Pons (tissue), 1 donor: ENCODE measurements at places on chromosomes 6 and 20.

DNA sequence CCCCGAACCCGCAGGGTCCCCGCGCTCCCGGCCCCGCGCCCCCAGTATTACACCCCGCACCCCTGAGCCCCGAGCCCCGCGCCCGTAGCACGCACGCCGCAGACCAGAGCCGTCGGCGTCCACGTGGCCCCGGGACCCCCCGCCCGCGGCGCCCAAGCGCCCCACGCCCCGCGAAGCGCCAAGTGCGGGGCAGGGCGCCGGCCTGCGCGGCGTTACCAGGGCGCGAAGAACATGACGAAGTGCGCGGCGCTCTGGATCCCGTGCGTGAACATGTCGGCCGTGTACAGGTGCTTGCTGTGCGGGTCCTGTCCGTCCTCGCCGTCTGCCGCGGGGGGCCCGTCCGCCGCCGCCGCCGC lies 312 bp downstream of the TXNDC5 start:
- no peak for DNase-seq

DNA sequence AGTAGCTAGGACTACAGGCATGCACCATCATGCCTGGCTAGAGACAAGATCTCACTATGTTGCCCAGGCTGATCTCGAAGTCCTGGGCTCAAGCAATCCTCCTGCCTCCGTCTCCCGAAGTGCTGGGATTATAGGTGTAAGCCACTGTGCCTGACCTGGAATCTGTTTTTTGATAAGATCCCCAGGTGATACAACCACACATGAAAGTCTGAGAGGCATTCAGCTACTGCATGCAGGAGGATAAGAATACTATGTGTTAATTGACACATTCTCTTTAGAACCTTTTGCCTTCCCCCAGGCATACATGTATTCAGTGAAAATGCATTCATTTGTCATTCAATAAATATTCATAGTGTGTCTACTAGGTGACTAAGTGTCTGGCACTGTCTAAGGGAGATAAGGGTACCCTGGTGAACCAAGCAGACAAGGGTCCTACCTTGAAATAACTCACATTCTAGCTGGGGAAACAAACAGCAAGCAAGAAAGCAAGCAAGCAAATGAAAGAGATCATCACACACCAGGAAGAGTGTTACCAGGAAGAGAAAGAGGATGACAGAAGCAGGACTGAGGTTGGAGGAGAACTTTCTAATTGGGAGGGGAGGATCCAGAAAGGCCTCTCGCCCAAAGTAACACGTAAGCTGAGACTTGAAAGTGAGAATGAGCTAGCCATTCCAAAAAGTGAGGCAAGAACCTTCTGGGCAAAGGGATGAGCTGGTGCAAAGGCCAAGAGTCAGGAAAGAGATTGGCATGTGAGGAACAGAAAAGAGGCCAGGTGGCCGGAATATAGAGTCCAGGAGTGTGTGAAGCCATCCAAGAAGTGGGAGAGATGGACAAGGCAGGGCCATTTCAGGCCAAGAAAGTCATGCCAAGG lies 6.5 kb downstream of the GFOD1 start:
- no peak for DNase-seq

- DNase-seq: peak; percentile 25
Measured at GRCh38 chr20:1225783-1226654, at the start of gene RAD21L1. RAD21L1 (plus strand) TSS chr20:1226044; CDS start chr20:1228454, 2,410 bp downstream.

DNA sequence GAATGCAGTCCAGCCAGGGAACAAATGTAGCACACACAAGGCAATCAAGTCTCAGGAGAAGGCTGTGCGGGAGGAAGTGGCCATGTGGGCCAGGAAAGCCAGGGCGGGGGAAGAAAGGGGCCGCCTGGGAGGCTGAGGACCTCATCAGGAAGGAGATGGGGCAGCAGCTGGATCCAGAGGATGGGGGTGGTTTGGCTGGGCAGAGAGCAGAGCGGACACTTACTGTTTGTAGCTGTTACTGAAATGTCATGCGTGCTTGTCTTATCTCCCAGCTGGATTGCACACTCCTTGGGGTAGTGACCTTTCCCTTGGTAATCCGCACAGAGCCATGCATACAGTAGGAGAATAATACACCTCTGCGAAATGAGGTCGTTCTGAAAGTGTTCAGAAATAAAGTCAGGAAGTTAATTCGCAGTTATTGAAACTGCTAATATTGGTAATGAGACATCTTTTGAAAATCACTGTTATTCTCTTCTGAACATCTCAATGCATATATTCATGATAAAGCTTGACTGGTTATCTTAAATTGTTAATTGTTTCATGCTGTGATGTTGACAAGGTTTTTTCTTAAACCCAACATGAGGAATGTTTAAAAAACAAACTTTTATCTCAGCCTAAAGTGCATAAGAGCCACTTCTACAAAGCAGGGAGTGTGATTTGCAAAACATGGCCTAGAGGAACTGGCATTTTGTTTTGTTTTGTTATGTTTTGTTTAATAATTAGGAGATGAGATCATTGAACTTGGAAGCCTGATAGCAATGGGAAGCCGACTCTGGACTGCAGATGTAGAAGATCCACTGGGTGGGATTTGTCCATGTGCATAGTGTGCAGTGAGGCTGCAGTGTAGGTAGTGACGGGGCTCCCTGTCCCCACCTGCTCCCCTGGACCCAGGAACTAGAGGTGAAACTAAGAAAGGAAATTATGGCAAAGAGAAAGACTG lies 18.0 kb upstream of the MAP3K4 start:
- no peak for DNase-seq

GRCh38 chr20:2203436-2203835 lies 92.4 kb upstream of the TGM3 start:
- no peak for DNase-seq

DNA sequence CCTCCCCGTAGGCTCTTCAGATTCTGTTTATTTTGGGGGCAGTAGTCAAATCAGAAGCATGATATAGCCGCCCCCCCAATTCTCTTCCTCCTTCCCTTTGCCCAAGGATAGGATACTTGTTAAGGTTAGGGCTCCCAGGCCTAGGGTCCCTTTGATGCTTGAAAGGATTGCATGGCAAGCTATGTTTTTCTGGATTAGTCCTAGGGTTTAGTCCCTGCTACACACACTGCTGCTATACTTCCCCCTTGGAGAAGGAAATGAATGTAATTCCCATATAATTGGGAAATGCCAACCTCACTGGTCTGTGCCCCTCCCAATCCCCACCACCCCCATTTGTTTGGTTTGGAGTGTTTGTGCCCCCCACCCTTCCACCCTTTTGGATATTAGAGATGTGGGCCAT lies 62.8 kb downstream of the ZFAND3 start:
- DNase-seq: no peak

DNA sequence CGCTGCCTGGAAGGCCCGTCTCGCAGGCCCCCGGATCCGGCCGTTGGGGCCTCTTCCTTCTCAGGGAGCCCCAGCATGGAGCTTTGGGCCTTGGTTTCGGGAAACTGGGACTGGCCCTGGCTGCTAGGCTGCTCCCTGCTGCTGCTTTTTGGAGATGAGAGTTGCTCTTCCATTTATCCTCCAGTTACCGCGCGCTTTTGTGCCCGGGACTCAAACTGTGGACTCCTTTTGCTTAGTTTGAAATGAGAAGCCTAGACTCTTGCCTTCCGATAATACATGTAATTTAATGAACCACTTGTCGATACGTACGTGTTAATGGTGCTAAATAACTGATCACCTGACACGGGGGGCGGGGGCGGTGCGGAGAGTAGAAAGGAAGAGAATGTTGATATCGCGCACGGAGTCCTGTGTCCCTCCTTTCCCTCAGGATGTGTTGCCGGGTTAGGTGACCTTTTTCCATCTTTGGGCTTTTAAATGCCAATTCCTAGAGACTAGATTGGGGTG lies 968 bp downstream of the PHF3 start:
- DNase-seq: peak; percentile 73

DNA sequence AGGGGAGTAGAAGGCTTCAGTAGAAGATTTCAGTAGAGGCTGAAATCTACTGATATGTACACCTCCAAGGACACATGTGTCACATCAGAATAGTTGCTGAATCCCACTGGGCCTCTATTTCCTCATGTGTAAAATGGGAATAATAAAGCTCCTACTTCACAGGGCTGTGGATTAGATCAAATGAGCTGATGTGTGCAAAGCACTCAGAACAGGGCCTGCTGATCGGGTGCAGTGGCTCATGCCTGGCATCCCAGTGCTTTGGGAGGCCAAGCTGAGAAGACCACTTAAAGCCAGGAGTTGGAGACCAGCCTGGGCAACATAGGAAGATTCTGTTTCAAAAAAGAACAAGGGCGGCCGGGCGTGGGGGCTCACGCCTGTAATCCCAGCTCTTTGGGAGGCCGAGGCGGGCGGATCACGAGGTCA lies 8.1 kb upstream of the AP5S1 start:
- no peak for DNase-seq

- no peak for DNase-seq
Measured at GRCh38 chr6:17450832-17451231, 57.4 kb downstream of the CAP2 start.

GRCh38 chr20:43799150-43799711 lies 72.4 kb upstream of the GTSF1L start:
- DNase-seq: no peak

- DNase-seq: no peak
Measured at GRCh38 chr20:11797156-11797555, 120.5 kb upstream of the BTBD3 start.

GRCh38 chr20:49906101-49906604 lies 9.2 kb downstream of the SPATA2 start:
- no peak for DNase-seq

DNA sequence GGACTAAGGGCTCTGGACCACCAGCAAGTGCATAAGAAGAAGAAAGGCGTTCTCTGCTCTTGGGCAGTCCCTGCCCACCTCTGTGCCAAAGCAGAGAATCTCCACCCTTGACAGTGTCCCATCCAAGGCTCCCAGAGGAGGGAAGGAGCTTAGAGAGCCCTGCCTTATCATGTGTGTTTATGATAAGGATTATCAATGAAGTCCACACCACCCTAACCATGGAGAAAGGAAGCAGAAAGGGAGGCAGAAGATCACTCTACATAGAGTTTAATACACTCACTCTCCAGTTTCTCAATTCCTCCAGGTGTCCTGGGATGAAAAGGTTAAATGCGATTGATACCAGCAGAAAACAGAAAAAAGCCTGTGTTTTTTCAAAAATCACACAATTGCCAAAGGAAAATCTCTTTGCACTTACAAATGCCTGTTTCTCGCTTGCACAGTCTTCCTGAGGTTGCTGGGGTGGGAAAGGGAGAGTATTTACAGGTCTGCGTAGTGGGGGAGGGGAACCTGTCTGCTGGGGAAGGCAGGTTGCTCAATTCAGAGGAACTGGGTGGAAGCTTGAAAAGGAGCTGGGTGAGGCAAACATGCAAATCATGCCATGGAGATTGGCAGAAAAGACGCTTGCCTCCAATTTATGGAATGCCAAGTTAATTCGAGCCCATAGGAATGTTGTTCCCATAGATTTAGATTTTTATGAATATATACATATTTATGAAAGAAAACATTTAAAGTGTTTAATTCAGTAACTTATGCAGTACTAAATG lies 104.0 kb downstream of the EYA2 start:
- no peak for DNase-seq

DNA sequence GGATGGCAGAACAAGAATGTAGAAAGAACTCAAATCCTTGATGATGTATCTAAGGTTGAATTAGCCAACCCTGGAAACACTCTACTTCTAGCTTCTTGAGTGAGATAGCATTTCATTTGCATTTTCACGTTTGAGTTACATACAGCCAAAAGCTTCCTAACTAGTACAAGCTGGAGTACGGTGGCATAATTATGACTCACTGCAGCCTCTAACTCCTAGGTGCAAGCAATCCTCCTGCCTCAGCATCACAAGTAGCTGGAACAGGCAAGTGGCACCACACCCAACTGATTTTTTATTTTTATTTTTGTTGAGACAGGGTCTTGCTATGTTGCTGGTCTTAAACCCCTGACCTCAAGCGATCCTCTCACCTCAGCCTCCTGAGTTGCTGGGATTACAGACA lies 36.5 kb upstream of the STK35 start:
- DNase-seq: no peak
